ENCODE measurements at places on chromosomes 11 and 22.

- DNase-seq, result no peak
Measured at GRCh38 chr11:119904531-119905035, 175.6 kb upstream of the NECTIN1 start.

DNA sequence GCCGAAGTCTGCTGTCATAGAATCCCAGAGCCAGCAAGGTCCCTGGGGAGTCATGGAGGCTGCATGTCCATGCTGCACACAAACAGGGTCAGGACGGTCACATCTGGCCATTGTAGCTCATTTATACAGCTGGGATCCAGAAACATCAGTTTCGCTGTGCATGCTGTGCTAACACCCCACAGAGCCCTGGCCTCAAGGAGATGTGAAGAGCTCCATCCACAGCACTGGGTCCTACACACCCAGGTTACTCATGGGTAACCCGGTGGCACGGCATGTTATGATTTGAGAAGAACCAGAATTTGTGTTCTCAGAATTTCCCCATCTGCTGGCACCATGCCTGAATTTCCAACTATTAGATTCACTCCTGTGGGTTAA is 146.3 kb upstream of the ARHGAP20 start:
- no peak for DNase-seq

DNA sequence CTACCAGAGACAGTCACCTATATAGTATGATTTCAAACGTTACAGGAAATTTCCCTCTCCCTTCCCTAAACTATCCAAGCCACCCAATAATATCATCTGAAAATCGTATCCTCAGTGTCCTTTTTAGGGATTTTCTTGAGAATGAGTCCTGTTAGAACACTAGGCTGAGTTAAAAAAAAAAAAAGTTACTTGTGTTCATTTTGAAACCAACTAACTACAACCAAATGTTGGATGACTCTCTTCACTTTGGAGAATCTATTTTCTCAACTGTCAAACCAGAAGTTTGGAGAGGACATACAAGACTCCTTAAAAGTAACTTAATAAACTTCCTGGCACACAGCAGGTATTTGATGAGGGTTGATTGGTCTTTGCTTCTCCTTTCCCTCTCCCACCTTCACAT is 183.2 kb upstream of the SESN3 start:
- no peak for DNase-seq

- no peak for DNase-seq
Measured at GRCh38 chr11:111960916-111961315, 23.8 kb downstream of the DIXDC1 start.

DNA sequence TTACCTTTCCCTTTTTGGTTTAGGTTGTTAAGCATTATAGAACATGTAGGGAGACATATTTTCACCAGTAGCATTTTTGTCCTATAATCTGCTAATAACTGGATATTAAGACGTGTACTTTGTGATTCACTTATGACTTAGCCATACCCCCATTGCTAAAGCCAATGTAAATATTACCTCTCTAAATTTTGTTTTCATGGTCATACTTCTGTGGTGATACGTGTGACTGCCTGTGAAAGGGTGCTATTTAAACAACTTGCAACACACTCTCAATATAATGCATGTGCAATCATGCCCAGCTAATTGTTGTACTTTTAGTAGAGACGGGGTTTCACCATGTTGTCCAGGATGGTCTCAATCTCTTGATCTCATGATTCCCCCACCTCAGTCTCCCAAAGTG is 36.2 kb upstream of the PAK1 start:
- DNase-seq, result no peak

GRCh38 chr22:35465109-35465701 is 65.3 kb downstream of the MCM5 start:
- DNase-seq, result no peak

DNA sequence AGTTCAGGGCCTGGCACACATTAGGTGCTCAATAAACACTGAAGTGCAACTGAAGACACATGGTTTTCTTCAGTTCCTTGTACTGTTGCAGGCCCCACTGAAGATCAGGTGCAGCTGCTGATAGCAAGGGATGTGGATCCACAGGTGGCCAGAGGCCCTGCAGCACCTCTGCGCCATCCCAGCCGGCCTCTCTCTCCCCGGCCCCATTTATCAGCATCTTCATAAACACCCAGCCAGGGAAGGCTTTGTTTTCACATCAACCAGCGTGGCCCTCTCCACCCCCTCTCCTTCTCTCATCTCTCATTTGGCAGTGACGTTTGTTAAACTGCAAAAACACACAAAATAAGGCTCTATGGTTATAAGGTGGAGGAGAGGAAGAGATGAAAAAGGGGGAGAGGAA is 528.8 kb downstream of the BUD13 start:
- DNase-seq, result no peak

DNA sequence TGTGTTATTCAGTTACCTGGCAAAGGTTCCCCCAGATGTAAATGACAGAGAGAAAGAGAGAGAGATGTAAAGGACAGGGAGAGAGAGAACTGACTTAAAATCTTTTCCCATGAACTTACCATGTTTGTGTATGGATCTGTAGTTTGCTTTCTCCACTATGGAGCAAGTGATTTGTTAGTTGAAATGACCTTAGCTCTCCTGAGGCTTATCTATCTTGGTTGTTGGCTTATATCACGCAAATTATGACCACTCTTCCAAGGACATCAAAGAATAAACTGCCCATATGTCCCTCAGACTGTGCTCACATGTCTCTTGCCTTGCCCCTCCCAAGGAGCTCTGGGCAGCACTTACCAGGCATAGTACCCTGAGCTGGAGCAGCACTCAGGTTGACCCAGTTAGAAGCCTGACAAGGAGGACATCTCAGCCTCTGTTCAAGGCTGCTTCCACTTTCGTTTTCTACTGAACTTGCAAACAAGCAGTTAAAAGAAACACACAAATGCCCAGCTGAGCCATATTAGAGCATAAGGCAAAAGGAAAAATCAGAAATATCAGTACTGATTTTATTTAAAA is 95.3 kb upstream of the RCN1 start:
- no peak for DNase-seq

DNA sequence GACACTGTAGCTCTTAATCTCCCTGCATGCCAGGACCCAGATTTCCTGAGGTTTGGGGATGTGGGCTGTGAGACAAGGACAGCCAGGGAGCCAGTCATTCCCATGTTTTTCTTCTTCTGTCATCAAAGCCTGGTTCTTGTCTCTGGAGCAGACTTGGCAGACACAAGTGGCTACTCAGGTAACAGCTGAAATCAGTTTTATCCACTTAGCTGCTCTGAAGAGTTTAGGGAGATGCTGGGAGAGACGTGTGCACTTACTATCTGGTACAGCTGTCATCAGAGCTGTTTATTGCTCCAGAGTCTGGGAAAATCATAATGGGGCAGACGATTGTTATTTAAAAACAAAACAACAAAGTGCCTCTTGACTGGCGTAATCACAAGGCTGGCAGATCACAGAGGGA is 56.6 kb downstream of the CSNK2A3 start:
- peak; percentile 94 for DNase-seq

- DNase-seq, result no peak
Measured at GRCh38 chr22:40412441-40412840, 42.0 kb downstream of the SGSM3 start.

DNA sequence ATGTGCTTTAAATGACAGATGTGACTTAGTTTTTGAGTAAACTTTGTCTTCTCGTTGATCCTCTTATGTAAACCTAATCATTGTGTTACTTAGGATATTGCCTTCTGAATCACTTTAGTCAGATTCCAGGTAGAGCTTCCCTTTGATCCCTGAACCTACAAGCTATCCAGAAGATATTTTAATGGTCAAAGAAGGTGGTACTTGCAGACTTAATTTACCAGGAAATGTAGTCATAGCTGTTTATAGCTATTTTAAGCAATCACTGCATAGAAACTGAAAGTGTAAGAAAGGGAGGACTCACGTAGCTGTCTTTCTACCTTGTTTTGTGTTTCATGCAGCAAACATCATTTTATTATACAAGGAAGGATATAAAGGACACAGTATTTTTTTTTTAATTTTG is 189.5 kb downstream of the DDX10 start:
- DNase-seq, result no peak

DNA sequence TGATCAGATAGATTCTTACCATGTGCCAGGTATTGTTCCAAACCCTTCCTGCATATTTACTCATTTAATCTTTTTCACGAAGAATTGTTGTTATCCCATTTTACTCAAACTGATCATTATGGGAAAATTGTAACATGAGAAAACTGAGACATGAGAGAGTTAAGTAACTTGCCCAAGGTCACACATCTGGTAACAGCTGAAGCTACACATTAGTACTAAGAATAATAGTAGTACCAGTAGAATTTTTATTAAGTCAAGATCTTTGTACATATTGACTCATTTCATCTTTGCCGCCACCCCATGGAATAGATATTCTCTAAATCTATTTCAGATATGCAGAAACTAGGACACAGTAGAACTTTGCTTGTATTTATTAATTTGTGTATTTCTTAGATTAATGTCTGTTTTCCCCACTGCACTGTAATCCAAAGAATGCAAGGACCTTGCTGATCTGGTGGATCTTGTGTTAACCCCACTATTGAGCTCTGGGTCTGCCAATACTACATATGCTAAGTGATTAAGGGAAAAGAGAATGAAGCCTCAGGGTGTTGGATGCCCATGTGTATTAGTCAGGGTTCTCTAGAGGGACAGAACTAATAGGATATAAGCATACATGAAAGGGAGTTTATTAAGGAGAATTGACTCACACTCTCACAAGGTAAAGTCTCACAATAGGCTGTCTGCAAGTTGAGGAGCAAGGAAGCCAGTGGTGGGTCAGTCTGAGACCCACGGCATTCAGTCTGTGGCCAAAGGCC is 72.8 kb downstream of the PARVA start:
- DNase-seq, result no peak

- DNase-seq, result no peak
Measured at GRCh38 chr11:16402654-16403447, 46.5 kb upstream of the SOX6 start.

DNA sequence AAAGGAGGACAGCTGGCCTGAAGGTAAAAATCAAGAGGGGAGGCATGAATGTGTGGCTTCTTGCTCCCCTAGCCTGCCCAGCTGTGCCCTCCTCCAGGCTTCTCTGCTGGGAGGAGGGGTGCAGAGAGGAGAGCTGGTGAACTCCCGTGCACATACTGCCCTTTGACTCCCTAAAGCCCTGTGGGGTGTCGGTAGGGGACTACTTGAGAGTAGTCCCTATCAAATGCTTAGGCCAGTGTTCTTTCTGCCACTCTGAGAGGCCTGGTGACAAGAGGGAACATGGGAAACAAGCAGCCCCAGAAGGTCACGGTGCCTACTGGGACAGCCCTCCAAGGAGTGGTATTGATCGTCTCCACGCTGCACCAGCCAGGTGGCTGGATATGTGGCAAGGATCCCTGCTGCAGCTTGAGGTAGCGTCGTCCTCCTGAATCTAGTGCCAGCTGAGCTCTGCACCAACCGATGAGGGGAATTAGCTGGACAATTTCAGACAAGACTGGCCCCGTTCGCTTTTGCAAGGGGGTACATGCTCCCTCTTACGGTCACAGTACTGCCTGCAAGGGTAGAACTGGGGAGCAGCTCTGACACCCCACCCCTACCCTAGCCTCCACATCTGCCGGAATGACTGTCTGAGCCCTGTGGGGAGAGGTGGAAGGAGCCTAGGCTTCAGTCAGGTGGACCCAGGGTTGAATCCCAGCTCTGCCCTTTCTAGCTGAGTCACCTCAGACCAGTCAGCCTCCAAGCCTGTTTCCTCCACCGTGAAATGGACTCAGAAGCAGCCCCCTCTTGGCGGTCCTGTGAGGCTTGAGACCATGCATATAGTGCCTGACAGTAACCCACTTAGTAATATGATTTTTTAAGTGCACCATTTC is 17.1 kb upstream of the C11orf96 start:
- DNase-seq, result no peak

GRCh38 chr11:118124929-118125535 is 27.6 kb downstream of the SCN4B start:
- no peak for DNase-seq

DNA sequence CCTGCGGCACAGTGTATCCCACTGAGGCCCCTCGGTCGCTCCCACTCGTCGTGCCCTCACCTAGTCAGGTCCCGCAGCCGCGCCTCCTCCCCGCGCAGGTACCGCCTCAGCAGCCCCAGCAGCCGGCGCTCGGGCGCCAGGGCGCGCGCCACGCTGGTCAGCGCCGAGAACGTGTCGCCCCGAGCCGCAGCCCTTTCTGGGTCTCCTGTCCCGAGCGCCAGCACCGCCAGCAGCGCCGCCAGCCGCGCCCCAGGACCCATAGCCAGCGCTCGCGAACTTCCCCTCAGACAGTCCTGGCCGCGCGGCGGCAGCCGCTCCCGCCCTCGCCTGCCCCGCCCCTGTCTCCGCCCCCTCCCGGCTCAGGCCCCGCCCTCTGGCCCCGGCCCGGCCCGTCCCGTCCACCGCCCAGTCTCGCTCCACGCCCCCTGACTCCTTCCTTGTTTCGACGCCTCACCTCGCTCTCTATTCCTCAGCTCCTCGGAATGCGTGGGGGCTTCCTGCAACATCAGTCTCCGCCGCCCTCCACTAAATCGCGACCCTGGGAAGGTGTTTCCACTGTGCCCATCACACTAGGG is at the start of gene P4HA3:
Gene P4HA3, minus strand, starts transcription at position 289 of the 575 bp plus-strand sequence. Its CDS starts 29 bp downstream, at position 260.
- no peak for DNase-seq

GRCh38 chr11:2582946-2583604 is 116.7 kb downstream of the KCNQ1OT1 start:
- no peak for DNase-seq

DNA sequence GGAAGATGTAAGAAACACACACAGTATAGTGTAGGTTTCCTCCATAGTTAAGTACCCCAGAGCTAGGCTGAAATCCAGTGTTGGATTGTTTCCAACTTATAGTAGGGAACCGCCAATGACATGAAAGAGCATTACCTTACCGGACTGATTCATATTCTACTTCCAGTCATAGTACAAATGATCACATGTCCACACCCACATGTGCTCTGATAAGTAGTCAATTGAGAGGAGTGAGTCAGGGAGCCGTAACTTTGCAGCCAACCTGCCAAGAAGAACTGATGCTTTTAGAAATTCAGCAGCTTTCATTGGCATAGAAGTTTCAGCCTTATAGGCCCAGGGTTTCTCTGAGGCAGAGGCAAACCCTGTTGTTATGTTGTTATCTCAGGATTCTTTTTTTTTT is 240.6 kb downstream of the ETS1 start:
- no peak for DNase-seq

GRCh38 chr11:38640854-38641253 is 2042.8 kb upstream of the RAG2 start:
- DNase-seq, result no peak

DNA sequence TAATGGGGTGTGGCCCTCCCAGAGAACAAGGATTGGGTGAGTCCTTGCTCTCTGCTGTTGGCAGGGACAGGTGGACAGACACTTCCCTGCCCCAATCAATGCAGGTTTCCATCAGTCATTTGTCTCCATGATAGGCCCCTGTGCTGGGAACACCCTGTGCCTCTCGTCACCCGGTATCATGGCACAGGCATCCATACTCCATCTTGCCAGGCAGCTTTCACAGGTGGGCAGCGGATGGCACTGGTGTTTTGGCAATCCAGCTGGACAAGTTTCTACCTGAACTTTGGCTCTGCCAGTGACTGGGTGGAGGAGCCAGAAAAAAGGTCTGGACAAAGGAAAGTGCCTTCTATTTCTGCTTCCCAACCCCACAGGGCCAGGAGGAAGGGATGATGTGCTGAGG is 47.5 kb downstream of the TRIM29 start:
- no peak for DNase-seq

GRCh38 chr22:49783926-49784629 is 43.6 kb downstream of the BRD1 start:
- DNase-seq, result no peak

Measured in NCI-H187 treated with DMSO at 0.1 percent for 48 hours (cell line).